Sigmoid colon (tissue), 7 donors: ENCODE measurements at places on chromosomes 2 and 18. TPM values are rescaled to one million over a fixed set of nuclear protein-coding genes. Genes with fewer than 3 reads are reported as not detected.

The DQX1 gene
- total RNA-seq: not detected

DNA sequence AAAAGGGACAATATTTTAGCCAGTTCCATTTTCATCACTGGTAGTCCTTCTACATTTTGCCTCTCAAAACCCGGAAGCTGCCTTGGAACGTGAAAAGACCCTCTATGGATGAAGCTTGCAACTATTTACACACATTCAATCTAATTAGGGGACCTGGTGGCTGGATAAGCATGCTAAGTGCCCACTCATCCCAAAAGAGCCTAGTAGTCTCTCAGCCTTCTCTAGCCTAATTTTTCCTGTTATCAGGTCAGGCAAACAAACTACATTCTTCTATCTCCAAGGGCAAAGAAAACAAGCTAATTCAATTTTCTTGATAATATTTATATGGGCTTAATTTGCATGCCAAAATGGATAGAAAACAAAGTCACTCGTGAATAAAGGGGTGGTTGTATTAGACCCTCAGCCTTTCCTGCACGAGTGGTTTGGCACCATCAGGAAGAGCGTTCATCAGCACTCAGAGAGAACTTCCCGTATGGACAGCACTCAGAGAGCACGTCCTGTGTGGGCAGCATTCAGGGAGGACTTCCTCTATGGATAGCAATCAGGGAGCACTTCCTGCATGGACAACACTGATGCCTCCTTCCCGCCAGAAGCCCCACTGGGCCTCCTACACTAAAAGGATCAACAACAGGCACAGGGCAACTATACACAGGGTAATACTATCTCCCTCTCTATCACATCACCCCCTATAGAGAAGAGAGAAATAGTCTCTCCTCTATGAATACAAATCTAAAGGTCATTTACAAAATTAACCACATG, 122.2 kb downstream of the RBMS1 start:
- no peak for DNase-seq

DNA sequence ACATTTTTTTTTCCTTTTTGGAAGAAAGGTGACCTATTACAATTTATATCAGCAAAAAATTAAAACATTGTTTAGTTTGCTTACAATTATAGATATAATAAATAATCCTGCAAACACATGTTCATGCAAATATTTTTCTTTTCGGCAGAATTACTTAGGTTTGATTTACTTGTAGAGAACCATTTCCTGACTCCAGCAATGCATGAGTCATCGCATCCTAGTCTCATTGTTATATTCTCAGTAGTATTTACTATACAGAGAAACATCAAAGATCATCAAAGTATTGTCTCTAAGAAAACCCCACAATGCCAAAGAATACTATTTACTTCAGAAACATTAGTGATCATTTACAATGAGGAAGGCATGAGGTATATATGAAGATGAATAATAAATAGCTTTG, 40.4 kb upstream of the MTIF2 start:
- no peak for DNase-seq

The CXCR1 gene
- not detected for total RNA-seq

The CRYGC gene
- not detected for total RNA-seq

The ADCY3 gene
- total RNA-seq: 43.8 TPM

The ZBTB14 gene
- total RNA-seq: 9.9 TPM

DNA sequence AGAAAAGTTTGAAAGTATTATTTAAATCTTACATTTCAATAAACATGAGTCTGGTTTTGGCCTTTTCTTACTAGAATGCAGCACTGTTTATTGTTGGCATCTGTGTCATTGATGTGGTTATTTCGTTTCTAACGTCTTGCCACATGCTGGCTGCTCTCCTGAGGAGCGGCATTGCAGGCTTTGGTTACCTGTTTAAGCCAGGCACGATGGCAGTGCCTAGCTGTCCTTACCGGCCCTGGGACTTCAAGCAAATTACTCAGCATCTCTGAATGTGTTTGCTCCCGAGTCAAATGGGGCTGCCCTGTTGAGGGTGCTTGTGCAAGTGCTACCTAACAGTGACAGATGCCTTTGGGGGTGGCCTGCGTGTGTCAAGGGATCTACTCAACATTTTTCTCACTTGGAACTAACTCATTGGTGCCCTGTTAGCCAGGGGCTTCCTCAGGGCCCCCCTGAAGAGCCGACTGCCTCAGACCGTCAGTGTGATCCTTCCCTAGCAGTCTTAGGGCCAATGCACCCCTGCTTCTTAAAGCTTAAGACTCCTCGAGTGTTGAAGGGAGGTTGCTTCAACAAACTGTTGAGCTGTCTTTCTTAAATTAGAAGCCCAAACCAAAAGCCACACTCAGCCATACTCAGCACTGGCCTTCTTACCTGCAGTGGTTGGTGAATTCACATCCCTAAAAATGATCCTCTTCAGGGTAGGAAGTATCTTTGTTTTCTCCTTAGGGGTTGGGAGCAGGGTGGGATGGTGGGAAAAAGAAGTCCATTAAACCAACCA, 151.5 kb downstream of the NCK2 start:
- DNase-seq: no peak

DNA sequence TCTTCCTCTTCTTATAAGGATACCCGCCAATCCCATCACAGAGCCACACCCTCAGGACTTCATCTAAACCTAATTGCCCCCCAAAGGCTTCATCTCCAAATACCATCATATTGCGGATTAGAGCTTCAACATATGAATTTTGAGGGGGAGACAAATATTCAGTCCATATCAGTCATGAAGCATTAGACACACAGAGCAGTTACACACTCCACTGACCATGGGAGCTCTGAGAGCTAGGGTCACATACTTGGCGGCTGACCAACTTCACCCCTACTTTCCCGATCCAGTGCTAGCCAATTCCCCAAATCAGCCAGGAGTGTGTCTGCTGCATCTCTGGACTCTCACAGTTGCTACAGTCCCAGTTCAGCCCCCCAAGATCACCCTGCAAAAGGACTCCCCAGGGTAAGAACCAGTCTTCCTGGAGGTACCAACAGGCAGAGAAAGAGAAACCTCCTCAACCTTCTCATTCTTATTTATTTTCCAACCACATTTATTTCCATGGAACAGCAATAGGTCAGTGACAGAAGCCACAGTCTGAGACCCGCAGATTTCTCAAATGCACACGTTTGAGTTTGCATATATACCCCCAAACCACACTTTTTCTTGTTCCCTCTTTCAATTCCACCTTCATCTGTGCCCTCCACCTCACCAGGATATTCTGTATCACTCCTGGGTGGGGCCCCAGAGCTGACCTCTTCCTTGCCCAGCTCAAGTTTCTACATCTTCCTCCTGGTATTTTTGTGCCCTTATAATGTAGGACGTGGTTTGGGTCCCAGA, 33.3 kb downstream of the SPP2 start:
- DNase-seq: no peak

The PRKAG3 gene
- not detected for total RNA-seq

DNA sequence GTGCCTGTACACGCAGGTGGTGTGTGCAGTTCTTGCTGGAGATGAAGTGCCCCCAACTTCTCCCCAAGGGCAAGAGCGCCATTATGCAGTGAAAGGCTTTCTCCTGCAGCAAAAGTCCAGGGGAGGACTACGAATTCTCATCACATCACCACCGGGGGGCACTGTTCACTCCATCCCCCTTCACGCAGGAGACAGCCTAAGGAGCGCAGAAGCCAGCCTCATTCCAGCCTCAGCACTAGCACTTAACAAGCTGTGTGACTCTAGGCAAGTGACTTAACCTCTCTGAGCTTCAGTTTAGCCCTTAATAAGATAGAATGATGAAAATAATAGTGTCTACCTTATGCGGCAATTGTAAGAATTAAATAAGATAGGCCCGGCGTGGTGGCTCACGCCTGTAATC, 32.3 kb downstream of the DNMT3A start:
- DNase-seq: no peak

The CNTNAP5 gene
- 2.5 TPM for total RNA-seq

- no peak for DNase-seq
Observed at GRCh38 chr2:217938036-217938435, 64.8 kb downstream of the TNS1 start.

DNA sequence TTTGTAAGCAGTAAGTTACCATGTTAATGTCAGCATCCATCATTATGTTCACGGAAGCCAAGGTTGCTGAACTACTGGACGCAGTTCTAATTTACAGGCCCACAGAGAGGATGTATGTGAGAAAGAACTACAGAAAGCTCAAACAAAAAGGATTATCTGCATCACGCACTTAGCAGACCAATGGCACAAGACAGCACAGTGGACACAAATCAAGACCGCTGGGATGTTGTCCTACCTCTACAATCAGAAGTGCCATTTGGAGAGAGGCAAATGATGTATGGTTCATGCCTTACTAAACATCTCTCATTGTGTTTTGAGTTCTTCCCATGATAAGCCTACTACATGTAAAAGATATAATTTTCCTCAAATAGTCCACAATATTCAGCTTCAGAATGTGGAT, 330.7 kb upstream of the CHAC2 start:
- DNase-seq: no peak
